Mesenteric fat pad (tissue), 1 donor: ENCODE measurements at places on chromosomes 4 and X. TPM values are rescaled to one million over a fixed set of nuclear protein-coding genes. Genes with fewer than 3 reads are reported as not detected.

Gene DSPP
- not detected for total RNA-seq

Gene RNF128
- 0.55 TPM for total RNA-seq

Gene DCK
- total RNA-seq = 10.9 TPM

Gene SYNPO2
- total RNA-seq = 89.8 TPM

Gene ENPEP
- total RNA-seq = 13.9 TPM

Gene GIMD1
- total RNA-seq = not detected

Gene MAGEB6B
- total RNA-seq = not detected

Gene FGF5
- not detected for total RNA-seq

Gene SULT1B1
- 5.4 TPM for total RNA-seq

Gene SH2D1A
- 0.55 TPM for total RNA-seq

Gene BST1
- 21.8 TPM for total RNA-seq

Gene AIMP1
- total RNA-seq = 38.8 TPM

Gene TLR10
- total RNA-seq = 0.42 TPM

Gene DMD
- 45.5 TPM for total RNA-seq

Gene MFAP3L
- 3.6 TPM for total RNA-seq

Gene PRRG1
- 32.4 TPM for total RNA-seq

Gene FGFR3
- total RNA-seq = 0.90 TPM

Gene GAGE12J
- total RNA-seq = not detected

Gene SOD3
- total RNA-seq = 128 TPM

Gene PDLIM3
- 58.5 TPM for total RNA-seq

Gene PRSS12
- 0.16 TPM for total RNA-seq

Gene GPM6B
- 2.3 TPM for total RNA-seq

Gene CYSLTR1
- 4.7 TPM for total RNA-seq

Gene AADAT
- total RNA-seq = 2.0 TPM

Gene HPSE
- total RNA-seq = 7.4 TPM

Gene HELT
- not detected for total RNA-seq

Gene SMIM10
- 4.5 TPM for total RNA-seq

Gene DNAAF6
- total RNA-seq = not detected

Gene F11
- total RNA-seq = not detected

Gene SAT1
- 859 TPM for total RNA-seq

Gene ZNF157
- not detected for total RNA-seq

Gene CENPVL1
- not detected for total RNA-seq

Gene PPP1R2C
- not detected for total RNA-seq

Gene DTHD1
- 0.39 TPM for total RNA-seq

Gene BMX
- 1.7 TPM for total RNA-seq

Gene SMR3B
- not detected for total RNA-seq

Gene TASL
- total RNA-seq = 4.0 TPM

Gene TKTL1
- 0.80 TPM for total RNA-seq

Gene GLRA3
- total RNA-seq = not detected

Gene GPR173
- total RNA-seq = 1.9 TPM

Gene ATP2B3
- total RNA-seq = not detected

Gene MAGEB1
- total RNA-seq = not detected

Gene SHROOM3
- 0.51 TPM for total RNA-seq

Gene NLGN4X
- total RNA-seq = 8.4 TPM

Gene TBCK
- total RNA-seq = 34.9 TPM

Gene SHOX
- total RNA-seq = 0.10 TPM

Gene PABPC5
- total RNA-seq = 1.1 TPM

Gene ARSD
- total RNA-seq = 33.0 TPM

Gene TMEM47
- total RNA-seq = 24.5 TPM

Gene GC
- total RNA-seq = not detected

Gene C4orf51
- total RNA-seq = not detected

Gene SPANXA2
- not detected for total RNA-seq

Gene SRPK3
- total RNA-seq = 0.74 TPM

Gene GPR50
- total RNA-seq = not detected

Gene TKTL2
- not detected for total RNA-seq

Gene KIAA1210
- total RNA-seq = not detected
